T-helper 9 cell (primary cell): ENCODE measurements at places on chromosomes 11 and 22.

DNA sequence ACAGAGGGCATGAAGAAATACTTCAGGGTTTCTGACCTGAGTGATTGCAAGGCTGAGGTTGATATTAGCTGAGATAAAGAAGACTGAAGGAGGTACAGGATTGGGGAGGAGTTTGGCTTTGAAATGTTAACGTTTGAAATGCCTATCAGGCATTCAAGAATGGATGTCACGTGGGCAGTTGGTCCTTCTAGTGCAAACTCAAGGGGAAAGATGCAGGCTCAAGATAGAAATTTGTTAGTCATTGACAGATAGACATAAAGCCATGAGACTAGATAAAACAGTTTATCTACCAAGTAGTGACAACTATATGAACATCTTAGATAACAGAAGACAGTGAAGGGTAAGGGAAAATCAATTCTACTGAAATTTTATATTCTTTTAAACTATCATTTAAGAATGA, 23.1 kb downstream of the TTC17 start:
- no peak for DNase-seq

DNA sequence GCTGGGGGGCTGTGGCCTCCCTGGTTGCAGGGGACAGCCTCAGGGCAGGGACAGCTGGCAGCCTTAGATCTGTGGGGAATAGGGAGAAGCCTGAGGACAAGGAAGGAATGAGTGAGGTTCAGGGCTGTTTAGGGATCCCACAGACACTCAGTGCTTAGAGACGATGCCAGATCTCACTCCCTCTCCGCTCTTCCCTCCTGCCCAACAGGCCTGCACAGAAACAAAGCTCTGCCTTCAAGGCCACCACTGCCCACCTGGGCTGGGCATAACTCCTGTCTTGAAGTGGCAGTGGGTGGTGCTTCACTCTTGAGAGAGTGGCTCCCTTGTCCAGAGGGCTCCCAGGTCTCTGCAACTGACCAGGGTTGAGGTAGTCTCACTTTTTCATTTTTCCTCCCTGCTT, 13.1 kb upstream of the CENATAC start:
- no peak for DNase-seq

GRCh38 chr11:93487032-93487483, 56.1 kb downstream of the SMCO4 start:
- no peak for DNase-seq

DNA sequence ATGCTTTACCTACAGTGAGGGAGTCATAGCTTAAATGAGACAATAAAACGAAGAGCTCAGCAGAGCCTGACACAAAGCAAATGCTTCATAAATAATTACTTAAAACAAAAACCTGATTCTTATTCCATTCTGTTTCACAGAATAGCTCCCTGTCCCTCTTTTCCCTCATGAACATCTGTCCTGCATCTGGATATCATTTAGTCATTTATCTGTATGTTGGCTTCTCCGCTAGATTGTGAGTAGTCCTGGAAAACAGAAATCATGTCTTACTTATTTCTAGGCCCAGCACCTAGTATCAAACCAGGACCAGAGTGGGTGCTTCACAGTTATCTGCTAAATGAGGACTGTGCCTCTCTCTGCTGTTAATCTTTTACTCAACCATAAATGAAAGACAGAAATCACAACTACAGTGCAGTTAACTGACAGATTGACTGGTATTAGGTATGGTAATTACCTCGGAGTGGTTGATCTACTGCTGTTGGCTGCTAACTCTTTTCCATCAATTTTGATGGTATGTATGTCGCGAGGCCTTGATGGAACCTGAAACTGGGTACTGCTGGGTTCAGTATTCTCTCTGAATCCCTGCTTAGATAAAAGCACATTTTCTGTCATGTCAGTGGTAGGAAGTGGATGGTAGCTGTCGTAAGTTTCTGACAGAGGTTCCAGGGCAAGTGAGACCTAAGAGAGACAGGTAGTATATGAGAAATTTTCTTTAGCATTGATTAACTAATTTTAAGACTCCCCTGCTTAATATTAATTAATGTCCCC, 31.5 kb downstream of the C2CD3 start:
- DNase-seq = no peak

- no peak for DNase-seq
Observed at GRCh38 chr11:5153574-5154431, 754 bp downstream of the OR52A1 start.

- DNase-seq = no peak
Observed at GRCh38 chr11:70759846-70760245, 361.5 kb downstream of the CTTN start.

DNA sequence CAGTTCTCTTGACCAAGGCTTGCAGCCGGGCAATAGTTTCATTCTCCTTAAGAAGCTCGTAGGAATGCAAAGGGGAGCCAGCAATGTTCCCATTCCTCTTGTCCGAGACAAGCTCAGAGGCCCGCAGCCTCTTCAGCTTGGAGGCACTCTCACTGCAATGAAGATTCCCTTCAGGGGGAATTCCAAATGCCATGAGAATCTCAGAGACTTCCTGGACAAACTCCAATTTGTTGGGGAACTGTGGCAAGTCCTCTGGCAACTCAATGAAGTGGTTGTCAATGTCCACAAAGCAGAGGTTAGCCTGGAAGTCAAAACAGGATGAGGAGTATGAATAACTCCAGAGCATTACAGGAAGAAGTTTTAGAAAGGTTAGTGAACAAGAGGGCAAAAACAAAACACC, 84.4 kb downstream of the DENND5A start:
- DNase-seq = no peak

DNA sequence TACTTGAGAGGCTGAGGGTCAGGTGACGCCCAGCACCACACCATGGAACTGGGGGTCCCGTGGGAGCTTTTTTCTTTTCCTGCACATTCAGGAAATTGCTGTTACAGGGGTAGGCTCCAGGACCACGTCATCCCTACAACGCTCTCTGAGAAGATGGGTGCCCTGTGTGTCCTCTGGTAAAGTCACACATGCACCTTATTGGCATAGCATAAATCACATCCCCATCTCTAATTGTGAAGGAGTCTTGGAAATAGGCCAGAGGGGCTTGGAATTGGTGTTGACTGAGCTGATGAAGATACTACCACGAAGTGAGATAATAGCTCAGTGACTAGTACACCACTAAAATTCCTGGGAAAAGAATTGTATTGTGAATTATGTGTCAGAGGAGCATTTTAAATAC, 57.6 kb downstream of the TNRC6B start:
- no peak for DNase-seq

- DNase-seq = no peak
Observed at GRCh38 chr11:18229501-18229900, 7.1 kb downstream of the SAA4 start.

- DNase-seq = no peak
Observed at GRCh38 chr11:126791991-126792390, 208.6 kb downstream of the KIRREL3 start.

DNA sequence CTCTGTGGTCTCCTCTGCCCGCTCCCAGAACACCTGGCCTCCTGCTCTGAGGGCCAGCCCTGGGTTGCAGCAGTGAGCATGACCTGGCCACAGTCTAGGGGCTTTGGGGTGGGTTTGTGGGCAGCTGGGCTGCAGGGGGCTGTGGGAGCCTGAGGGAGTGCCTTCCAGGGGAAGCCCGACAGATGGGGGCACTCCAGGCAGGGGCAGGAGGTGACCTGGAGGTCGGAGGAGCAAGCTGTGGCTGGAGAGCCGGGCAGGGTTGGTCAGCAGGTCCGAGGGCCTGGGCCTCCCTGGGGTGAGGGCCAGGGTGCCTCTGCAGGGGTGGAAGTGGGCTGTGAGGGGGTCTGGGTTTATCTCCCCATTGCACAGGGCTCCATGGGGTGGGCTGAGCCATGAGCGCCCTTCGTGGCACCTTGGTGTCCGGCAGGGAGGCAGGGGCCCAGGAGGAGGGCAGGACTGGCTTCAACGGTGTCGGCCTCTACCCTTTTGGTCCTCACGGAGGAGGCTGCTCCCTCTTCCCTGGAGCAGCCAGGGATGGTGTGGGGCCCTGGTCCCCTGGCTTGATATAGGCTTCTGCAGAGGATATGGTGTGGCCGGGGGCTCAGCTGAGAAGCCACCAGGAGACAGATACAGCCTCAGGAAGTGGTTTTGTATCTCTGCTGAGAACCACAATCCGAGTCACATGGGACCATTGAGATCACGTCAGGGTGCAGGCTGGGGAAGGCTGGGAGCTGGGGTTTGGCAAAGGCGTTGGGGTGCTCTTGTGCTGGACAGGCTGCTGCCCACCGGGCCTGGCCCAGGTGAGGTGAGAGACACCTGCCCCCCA, 22.3 kb downstream of the KCNQ1 start:
- no peak for DNase-seq

- no peak for DNase-seq
Observed at GRCh38 chr11:6127881-6128280, 20.4 kb downstream of the OR56B4 start.

- DNase-seq = peak; percentile 94
Observed at GRCh38 chr11:34357701-34358257, at the start of gene ABTB2. Gene ABTB2 (minus strand): TSS chr11:34358010.

GRCh38 chr11:109435121-109435742, 13.2 kb downstream of the C11orf87 start:
- no peak for DNase-seq

GRCh38 chr22:27494785-27495184, 306.8 kb downstream of the MN1 start:
- no peak for DNase-seq

- no peak for DNase-seq
Observed at GRCh38 chr11:8757533-8757932, 74.9 kb downstream of the RPL27A start.

DNA sequence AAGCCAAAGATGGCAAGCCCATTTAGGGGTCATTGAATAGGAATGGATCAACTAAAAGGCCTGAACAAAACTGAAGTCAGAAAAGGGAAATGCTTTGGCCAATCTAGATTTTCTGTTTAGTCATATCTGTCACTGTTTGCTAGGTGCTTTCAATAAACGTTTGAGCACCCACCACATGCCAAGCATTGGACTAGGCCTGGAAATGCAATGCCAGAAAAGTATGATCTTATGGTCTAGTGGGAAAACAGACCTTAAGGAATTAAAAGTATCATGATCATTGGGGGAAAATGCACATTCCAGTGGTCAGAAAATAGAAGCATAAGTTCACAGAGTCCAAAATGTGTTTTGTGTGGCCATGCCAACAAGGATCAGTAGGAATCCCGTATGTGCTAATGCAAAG, 76.8 kb upstream of the BIRC3 start:
- DNase-seq = no peak

GRCh38 chr11:2489083-2489482, 44.3 kb downstream of the KCNQ1 start:
- no peak for DNase-seq
